DMS79 (cell line): ENCODE measurements at places on chromosomes 16 and 17.

DNA sequence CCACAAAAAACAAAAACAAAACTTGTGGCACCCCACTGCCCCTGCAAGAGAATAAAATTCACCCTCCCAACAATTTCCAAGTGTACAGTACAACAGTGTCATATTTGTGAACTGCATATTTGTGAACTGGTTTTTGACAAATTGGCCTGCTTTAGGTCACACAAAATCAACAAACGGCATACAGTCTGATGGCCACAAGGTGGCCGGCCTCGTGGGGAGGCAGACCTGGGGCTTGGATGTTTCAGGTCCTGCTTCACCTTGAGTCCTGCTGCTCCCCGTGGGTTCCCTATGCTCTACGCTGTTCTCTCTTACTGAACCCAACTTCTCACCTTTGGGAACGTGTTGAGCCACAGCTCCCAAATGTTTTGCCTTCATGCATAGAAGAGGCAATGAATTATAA is 102.2 kb downstream of the CDK5R1 start:
- DNase-seq: no peak

DNA sequence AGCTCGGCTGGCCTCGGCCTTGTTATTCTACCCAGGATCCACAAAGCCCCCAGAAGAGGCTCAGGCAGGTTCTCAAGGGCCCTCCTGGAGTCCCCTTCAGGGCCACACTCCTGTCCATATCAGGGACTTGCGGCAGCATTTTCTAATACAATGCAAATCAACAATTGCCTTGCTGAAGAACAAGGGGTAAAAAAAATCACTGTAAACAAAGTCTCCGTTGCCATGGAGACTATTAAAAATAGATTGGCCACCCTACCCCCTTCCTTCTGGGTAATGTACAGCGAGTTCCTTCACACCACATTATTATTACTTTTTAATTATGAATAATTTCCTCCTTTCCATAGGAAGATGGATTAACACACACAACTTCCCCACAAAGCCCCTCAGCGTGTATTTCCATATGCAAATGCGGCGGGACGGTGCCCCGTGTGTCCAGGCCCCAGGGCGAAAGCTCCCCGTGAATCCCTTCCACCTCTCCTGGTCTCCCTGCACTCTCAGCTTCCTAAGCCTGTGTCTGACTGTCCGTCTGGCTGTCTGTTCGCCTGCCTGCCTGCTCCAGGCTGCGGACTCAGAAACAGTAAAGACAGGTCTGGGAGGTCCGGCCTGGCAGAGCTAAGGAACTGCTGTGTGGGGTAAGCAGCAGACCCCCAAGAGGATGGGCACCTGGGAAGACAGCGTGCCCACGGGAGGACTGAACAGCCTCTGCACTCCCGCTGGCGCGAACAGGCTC is 196.6 kb downstream of the RBFOX3 start:
- peak; percentile 71 for DNase-seq

DNA sequence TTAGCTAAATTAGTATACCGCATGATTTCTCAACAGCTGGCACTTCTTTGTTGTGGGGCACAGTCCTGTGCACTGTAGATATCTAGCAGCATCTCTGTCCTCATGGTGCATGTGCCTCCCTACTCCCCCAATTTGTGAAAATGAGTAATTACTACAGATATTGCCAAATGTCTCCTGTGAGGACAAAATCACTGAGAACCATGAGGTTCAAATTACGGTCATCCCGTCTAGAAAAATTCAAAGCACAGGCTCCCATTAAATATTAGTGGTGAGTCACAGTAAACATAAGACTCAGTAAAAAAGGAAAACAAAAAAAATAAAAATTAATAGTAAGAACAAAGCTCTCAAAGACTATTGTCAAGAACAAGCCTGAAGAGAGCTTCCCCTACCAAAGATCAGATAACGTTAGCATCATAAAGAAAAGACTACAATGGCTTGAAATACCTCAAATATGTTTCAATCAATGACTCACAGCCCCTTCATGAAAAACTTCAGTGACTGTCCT is 57.8 kb downstream of the STH start:
- no peak for DNase-seq

- no peak for DNase-seq
Observed at GRCh38 chr17:44496815-44497214, 6.4 kb downstream of the GPATCH8 start.

- DNase-seq: no peak
Observed at GRCh38 chr16:86791287-86792035, 213.1 kb downstream of the FOXL1 start.

DNA sequence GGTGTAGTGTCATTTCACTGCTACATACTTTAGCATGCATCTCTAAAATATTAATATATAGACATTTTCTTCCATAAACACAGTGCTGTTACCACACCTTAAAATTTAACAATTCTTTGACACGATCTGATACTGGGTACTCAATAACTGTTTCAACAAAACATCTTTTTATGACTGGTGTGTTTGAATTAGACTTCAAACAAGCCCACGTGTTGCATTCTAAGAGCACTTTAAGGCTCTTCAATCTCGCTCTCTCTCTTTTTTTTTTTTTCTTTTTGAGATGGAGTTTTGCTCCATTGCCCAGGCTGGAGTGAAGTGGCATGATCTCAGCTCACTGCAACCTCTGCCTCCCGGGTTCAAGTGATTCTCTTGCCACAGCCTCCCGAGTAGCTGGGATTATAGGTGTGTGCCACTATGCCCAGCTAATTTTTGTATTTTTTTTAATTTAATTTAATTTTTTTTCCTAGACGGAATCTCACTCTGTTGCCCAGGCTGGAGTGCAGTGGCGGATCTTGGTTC is 15.8 kb upstream of the SLC46A1 start:
- DNase-seq: peak; percentile 79

- DNase-seq: no peak
Observed at GRCh38 chr16:22671301-22672076, 142.5 kb upstream of the HS3ST2 start.

- DNase-seq: no peak
Observed at GRCh38 chr16:67942200-67942509, 1.8 kb downstream of the LCAT start.

- no peak for DNase-seq
Observed at GRCh38 chr16:82524976-82525375, 101.8 kb upstream of the CDH13 start.

GRCh38 chr17:79648181-79648831 is 37.5 kb upstream of the RBFOX3 start:
- no peak for DNase-seq

- DNase-seq: peak; percentile 17
Observed at GRCh38 chr17:82487910-82488309, 29.4 kb downstream of the NARF start.

DNA sequence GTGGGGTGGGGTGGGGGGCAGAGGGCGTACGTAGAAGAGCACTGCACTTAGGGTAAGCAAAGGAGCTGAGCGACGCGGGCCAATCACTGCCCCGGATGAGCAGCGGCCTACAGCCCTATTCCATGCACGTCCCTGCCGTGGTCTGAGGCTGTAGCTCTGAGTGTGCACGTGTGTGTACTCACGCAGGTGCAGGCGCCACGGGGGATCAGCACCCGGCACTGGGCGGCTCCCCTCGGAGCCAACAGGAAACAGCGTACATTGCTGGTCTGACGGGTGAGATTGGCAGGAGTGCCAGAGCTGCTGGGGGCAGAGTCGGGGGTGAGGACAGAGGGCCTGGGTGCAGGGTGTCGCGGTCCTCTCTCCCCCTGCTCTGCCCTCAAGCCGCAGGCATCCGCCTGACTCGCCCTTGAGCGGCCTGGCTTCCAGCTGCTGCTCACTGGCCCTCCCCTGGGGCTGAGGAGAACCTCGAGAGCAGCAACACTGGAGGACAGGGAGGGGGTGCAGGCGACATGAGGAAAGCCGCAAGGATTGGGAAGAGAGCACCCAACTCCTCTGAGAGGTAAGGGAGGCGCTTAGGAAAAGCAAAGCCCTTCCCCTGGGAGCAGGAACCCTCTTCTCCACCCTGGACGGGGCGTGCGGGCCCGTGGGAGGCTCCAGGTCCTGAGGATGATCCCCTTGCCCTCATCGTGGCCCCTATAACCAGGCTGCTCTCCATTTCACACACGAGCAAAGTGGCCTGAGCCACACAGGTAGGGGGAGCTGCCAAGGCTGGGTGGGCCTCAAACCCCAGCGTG is 57.8 kb downstream of the ENGASE start:
- peak; percentile 20 for DNase-seq

DNA sequence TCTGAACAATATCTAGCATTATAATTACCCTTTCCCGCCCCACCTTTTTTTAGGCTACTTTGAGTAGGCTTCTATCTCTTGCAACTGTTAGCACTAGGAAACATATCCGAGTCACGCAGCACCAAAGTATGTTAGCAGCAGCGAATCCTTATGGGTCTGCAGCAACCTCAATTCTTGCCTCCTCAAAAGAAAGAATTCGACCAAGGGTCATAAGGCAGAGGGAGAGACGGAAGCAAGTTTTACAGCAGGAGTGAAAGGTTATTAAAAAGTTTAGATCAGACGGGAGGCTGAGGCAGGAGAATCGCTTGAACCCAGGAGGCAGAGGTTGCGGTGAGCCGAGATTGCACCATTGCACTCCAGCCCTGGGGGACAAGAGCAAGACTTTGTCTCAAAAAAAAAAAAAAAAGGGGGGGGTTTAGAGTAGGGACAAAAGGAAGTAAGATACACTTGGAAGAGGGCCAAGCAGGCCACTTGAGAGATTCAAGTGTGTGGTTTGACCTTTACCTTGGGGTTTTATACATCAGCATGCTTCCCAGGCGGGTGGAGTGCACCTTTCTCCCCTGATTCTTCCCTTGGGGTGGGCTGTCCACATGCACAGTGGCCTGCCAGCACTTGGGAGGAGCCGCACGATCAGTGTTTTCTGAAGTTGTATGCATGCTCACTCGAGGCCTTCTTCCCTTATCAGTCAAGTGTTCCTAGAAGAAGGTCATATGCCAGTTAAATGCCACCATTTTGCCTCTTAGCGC is 67.7 kb downstream of the HLF start:
- peak; percentile 79 for DNase-seq

DNA sequence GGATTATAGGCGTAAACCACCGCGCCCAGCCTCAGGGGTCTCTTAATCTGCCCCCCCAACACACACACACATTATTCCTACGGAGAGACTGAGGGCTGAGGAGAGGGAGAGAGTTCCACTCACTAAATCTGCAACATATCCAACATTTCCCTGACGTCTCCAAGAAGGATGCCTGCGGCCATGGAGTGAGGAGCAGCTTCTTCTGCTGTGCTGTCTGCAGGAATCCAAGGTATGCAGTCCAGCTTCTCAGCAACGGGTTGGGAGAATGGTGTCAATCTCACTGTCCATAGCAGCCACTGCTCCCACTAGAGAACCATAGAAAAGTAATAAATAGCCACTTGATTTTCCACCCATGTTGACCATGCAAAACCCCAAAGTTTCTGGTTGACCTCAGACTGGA is 5.1 kb upstream of the PLXDC1 start:
- no peak for DNase-seq

GRCh38 chr16:57620335-57621231 is 7.8 kb upstream of the ADGRG1 start:
- DNase-seq: peak; percentile 3

- no peak for DNase-seq
Observed at GRCh38 chr16:84886497-84887090, 66.8 kb downstream of the CRISPLD2 start.

DNA sequence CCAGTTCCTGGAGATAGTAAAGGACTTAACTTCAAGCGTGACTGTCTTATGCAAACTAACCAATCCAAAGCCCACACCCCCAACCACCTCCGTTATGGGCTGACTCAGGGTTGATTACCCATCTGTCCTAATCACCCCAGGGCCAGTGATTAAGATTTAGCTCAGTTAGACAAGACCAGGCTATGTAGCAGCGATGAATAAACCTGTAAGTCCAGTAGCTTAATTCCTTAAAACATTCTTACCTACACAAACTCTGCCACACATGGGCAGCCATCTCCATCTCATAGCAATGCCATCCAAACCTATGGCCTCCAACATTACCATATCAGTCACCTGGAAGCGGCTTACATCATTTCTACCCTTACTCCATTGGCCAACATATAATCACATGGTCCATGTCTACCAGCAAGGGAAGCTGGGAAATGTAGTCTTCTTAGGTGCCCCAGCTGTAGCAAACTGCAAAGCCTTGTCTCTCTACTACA is 266.7 kb downstream of the SHISA9 start:
- no peak for DNase-seq

DNA sequence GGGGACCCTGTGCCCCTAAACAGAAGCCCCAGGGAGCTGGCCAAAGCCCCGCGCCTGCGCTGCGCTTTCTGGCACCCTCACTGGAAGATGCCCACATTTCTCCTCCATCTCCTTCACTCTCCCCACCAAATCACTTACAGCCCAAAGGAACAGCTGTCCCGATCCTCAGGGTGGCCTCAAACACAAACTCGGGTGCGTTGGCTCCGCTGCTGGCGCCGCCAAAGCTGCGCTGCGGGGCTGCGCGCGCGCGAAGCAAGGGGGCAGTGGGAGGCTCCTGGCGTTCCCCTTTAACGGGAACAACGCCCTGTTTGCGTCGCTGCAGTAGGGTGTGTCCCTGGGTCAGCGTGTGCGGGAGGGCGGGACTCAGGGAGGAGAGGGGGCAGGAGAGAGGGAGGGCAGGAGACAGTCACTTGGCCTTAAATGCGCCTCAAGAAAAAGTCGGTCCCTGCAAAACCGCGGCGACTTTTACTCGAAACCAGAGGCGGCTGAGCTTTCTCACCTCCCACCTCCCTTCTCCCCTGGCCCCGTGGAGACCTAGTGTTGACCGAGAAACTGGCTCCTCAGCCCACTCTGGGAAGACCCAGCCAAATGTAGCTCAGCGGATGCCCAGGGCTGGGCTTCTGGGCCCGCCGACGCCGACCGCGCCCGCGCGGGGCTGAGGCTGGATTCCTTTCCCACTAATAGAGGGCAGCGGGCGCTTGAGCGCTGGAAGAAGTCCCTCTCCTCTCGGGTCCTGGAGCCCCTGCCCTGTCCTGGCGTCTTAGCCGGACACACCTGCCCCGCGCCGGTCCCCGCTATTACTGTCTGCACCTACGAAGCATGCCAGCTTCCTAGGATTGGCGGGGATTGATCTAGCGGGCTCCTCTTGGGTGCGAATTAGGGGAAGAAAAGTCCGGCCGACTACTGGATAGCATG is 2.6 kb downstream of the PMP22 start:
- no peak for DNase-seq

GRCh38 chr17:1546292-1546922 is 16.2 kb downstream of the PITPNA start:
- no peak for DNase-seq

- DNase-seq: no peak
Observed at GRCh38 chr16:4046221-4046620, 70.0 kb downstream of the ADCY9 start.

GRCh38 chr16:22217890-22218730 is 12.0 kb downstream of the EEF2K start:
- DNase-seq: no peak

GRCh38 chr16:50274326-50275097 is 8.2 kb downstream of the ADCY7 start:
- DNase-seq: no peak

DNA sequence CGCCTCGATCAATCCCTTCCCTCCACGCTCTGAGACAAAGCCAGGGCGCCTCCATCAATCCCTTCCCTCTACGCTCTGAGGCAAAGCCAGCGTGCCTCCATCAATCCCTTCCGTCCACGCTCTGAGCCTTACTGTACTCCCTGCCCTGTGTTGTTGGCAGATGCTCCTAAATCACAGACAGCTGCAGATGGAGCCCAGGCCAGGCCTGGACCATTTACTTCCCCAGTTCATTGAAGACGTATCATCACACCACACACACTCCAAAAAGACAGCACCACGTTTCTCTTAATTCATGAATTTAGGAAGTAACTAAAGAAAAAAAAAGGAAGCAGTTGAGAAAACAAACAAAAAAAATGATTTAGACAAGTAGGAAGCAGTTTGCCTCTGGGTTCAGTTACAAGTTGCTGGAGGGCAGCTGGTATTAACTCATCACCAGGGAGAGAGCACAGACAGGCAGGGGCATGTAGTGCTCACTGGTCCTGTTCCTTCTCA is 7.4 kb upstream of the CD300LD start:
- no peak for DNase-seq

GRCh38 chr17:21388066-21388465 is 11.9 kb downstream of the KCNJ12 start:
- DNase-seq: no peak
